Thymus (tissue), 14 donors: ENCODE measurements at places on chromosomes 1 and 21. TPM values are rescaled to one million over a fixed set of nuclear protein-coding genes. Genes with fewer than 3 reads are reported as not detected.

DNA sequence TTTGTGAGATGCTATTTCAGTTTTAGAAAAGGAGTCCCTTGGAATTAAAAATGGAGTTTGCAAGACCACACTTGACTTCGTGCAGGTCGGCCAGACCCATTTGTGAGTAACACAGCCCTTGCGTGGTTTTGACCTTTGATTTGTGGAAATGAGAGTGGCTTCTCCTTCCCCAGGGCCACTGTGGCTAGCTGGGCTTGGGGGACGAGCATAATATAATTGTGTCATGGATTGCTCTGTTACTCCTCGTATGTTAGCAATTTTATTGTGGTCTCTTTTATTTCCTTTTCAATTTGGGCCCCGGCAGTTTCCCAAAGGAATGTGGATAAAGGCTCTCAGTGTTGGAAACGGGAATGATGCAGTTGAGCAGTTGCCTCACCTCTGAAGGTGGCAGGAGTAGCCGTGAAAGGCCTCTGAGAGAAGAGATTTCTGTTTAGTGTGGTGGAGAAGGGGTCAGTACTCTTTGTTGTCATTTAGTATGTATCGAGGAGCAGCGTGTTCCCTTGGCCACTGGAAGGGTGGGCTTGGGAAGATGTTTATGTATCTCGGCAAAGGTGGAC, 194.6 kb downstream of the PBX1 start:
- peak overlapping the region; percentile 55 for H3K27ac ChIP-seq
- no peaks in the 10 kb centered on the region for H3K27me3 ChIP-seq
- DNase-seq = no peak
- H3K4me3 ChIP-seq = no peak overlapping the region
- H3K36me3 ChIP-seq = no peaks in the 10 kb centered on the region

DNA sequence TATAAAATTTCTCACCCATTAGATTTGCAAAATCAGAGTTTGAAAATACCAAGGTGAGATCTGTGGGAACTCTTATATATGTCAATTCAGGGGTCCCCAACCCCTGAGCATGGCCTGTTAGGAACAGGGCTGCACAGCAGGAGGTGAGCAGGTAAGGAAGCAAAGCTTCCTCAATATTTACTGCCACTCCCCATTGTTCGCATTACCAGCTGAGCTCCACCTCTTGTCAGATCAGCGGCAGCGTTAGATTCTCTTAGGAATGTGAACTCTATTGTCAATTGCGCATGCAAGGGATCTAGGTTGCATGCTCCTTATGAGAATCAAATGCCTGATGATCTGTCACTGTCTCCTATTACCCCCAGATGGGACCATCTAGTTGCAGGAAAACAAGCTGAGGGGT, 376.6 kb downstream of the LMO4 start:
- no peak overlapping the region for H3K27ac ChIP-seq
- no peak overlapping the region for H3K4me3 ChIP-seq
- no peaks in the 10 kb centered on the region for H3K27me3 ChIP-seq
- DNase-seq = no peak
- no peaks in the 10 kb centered on the region for H3K36me3 ChIP-seq

DNA sequence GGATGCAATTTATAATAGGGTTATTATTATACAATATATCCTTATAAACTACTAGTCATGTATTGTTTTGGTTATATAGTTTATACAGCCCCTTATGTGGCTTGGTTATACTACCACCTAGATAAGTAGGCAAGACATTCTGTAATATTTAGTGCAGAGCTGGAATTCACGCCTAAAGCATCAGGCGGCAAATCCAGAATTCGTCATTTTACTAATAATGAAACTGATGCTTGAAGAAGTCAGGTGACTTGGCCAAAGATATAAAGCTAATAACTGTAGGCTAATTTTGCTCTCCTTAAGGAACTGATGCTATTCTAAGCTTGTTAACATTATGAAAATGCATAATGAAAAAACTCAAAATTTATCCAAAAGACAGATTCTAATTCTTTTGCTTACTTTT, 10.8 kb downstream of the NSL1 start:
- no peak for DNase-seq
- H3K27me3 ChIP-seq = no peaks in the 10 kb centered on the region
- H3K4me3 ChIP-seq = no peak overlapping the region

- no peak for DNase-seq
- no peaks in the 10 kb centered on the region for H3K36me3 ChIP-seq
- H3K4me1 ChIP-seq = no peaks in the 10 kb centered on the region
- no peaks in the 10 kb centered on the region for H3K27me3 ChIP-seq
These were observed 15.6 kb downstream of the C1orf159 start for GRCh38 chr1:1100296-1100695.

DNA sequence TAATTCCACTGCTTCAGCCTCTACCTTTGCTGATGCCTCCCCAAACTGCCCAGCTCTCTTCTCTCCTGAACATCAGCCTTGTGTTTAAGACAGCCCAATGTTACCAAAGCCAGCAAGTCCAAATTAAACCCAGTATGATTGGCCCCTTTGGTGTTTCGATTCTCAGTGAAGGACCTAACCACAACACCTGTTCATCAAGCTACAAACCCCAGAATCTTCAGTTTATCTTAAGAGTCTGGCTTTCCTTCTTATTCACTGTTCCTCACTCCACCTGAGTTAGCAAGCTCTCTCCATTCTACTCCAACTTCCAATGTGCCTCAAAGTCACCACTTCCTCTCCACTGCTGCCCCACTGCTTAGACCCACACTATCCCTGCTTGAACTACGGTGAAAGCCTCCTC, 25.5 kb upstream of the ITPKB start:
- H3K4me1 ChIP-seq = peaks cover 23% of the 10 kb centered on the region
- H3K27me3 ChIP-seq = no peaks in the 10 kb centered on the region
- H3K4me3 ChIP-seq = no peak overlapping the region
- no peak for DNase-seq

DNA sequence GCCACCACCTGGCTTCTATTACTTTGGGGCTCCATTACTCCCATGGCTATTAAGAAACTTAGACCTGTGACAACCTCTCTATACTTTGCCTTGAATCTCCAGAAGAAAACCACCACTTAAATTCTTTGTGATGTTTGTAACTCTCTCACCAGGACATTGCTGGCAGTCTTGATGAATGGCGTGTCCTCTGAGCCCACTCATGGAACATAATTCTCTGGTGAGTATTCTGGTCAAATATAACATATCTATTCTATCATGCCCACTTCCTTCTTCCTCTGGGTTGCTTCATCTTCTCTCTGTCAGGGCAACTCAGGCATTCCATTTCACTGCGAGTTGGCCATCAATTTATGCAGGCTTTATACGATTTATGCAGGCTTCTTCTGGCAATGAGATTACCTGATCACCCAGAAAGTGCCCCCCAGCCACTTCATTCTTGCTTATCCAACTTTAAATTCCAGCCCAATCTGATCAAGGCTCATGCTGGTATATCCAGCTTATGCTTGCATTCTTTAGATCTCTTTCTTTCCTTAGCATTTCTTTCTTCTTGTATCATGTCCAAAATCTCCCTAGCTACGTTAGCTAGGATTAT, 112.0 kb upstream of the CHRM3 start:
- H3K4me1 ChIP-seq = no peaks in the 10 kb centered on the region
- H3K4me3 ChIP-seq = no peak overlapping the region
- no peaks in the 10 kb centered on the region for H3K36me3 ChIP-seq
- no peak for DNase-seq

- DNase-seq = no peak
- H3K27ac ChIP-seq = no peak overlapping the region
- H3K36me3 ChIP-seq = peaks cover 7% of the 10 kb centered on the region
- H3K27me3 ChIP-seq = no peaks in the 10 kb centered on the region
- no peak overlapping the region for H3K4me3 ChIP-seq
These were observed 52.2 kb downstream of the RAB3GAP2 start for GRCh38 chr1:220219865-220220698.

DNA sequence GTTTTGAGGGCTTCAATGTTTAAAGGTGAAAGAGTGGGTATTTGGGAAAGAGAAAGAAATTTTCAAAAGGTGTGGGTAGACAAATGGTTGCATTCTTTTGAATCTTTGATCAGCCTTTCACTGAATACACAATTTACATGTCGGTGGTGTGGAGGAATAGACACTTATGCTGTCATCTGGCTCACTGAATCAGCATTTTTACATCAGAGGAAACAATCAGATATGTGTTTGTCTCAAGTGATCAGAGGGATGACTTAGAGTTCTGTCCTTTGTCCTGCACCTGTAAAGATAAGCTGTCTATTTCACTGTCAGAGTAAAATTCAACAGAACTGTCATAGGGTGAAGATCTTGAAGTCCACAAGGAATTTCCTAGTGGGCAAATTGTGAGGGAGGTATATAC, 170.9 kb upstream of the USP25 start:
- H3K4me3 ChIP-seq = no peak overlapping the region
- H3K36me3 ChIP-seq = no peaks in the 10 kb centered on the region

- H3K4me1 ChIP-seq = no peaks in the 10 kb centered on the region
- no peaks in the 10 kb centered on the region for H3K27me3 ChIP-seq
- H3K36me3 ChIP-seq = no peaks in the 10 kb centered on the region
- DNase-seq = no peak
These were observed 119.6 kb downstream of the HUNK start for GRCh38 chr21:31992391-31992790.

- H3K27me3 ChIP-seq = no peaks in the 10 kb centered on the region
- H3K4me3 ChIP-seq = no peak overlapping the region
- no peak for DNase-seq
- H3K4me1 ChIP-seq = no peaks in the 10 kb centered on the region
- no peak overlapping the region for H3K27ac ChIP-seq
- no peaks in the 10 kb centered on the region for H3K36me3 ChIP-seq
These were observed 95.2 kb downstream of the COQ8A start for GRCh38 chr1:227035316-227035715.

CCDC30 gene
- total RNA-seq = 1.9 TPM

TMEM82 gene
- not detected for total RNA-seq

DYNLT5 gene
- 0.80 TPM for total RNA-seq

OR6N2 gene
- not detected for total RNA-seq

LCE3D gene
- not detected for total RNA-seq

OLFM3 gene
- total RNA-seq = 0.90 TPM

FCAMR gene
- total RNA-seq = 0.19 TPM
